ENCODE measurements at places on chromosomes 12 and 14. TPM values are rescaled to one million over a fixed set of nuclear protein-coding genes. Genes with fewer than 3 reads are reported as not detected.

DNA sequence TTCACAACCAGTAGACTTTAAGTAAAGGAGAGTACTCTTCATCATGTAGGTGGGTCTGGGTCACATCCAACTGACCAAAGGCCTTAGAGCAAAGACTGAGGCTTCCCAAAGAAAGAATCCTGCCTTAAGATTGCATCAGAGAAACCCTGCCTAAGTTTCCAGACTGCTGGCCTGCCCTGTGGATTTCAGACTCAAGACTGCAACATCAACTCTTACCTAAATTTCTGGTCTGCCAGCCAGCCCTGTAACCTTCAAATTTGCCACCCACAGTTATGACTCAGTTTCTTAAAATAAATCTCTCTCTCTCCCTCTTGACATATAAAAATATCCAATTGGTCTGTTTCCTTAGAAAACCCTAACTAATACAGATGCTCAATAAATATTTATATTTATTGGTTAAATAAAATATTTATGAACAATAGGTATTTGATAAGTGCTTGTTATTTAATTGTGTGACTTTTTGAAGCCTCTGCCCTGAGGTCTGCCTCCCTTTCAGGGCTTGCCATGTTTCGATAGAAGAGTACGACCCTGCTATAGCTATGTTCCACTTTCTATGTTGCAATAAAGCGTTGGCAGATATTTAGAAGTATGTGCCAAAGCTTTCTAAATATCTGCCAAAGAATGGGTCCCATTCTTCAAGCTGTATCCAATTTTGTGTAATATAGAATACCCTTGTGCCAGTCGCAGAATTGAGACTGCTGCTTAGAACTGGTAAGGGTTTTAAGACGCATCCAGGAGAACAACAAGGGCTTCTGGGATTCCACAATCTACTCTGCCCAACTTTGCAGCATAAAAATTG, 65.7 kb downstream of the TMEM30B start:
- H3K4me1 ChIP-seq, result no peaks in the 10 kb centered on the region
- no peak overlapping the region for H3K4me3 ChIP-seq
- no peaks in the 10 kb centered on the region for H3K36me3 ChIP-seq
- H3K27ac ChIP-seq, result no peak overlapping the region

DNA sequence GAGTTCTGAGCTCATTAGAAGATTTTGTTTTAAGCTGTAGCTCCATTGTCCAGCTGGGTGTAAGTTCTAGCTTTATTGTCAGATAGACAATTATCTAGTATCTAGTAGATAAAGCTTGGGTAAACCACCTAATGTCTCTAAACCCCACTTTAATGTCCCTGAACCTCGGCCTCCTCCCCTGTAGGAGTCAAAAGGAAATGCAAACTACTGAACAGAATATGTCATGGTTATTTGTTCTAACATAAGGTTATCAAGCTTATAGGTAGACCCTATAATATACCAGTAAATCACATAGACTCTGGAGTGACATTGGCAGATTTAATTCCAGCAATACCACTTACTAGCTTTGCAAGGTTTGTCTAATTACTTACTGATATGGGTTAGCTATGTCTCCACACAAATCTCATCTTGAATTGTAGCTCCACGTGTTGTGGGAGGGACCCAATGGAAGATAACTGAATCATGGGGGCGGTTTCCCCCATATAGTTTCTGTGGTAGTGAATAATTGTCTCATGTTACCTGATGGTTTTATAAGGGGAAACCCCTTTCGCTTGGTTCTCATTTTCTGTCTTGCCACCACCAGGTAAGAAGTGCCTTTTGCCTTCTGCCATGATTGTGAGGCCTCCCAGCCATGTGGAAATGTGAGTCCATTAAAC, 29.4 kb downstream of the BCAT1 start:
- no peak overlapping the region for H3K4me3 ChIP-seq
- H3K27ac ChIP-seq, result no peak overlapping the region
- H3K27me3 ChIP-seq, result no peaks in the 10 kb centered on the region
- H3K4me1 ChIP-seq, result no peaks in the 10 kb centered on the region
- no peak for DNase-seq
- no peaks in the 10 kb centered on the region for H3K36me3 ChIP-seq

- H3K27ac ChIP-seq, result no peak overlapping the region
- H3K36me3 ChIP-seq, result no peaks in the 10 kb centered on the region
- no peaks in the 10 kb centered on the region for H3K4me1 ChIP-seq
- no peak overlapping the region for H3K4me3 ChIP-seq
Observed at GRCh38 chr14:51328064-51328771, 88.2 kb downstream of the TMX1 start.

- H3K27ac ChIP-seq, result no peak overlapping the region
- no peaks in the 10 kb centered on the region for H3K27me3 ChIP-seq
- H3K36me3 ChIP-seq, result no peaks in the 10 kb centered on the region
- H3K4me3 ChIP-seq, result no peak overlapping the region
- no peak for DNase-seq
Observed at GRCh38 chr14:36996133-36996856, 176.1 kb downstream of the SLC25A21 start.

GRCh38 chr14:56153267-56153666, 35.1 kb downstream of the PELI2 start:
- H3K27ac ChIP-seq, result no peak overlapping the region
- H3K27me3 ChIP-seq, result no peaks in the 10 kb centered on the region
- H3K36me3 ChIP-seq, result no peaks in the 10 kb centered on the region
- no peak for DNase-seq

GRCh38 chr12:124030008-124030407, 57.0 kb downstream of the ZNF664 start:
- H3K4me1 ChIP-seq, result no peaks in the 10 kb centered on the region
- no peaks in the 10 kb centered on the region for H3K36me3 ChIP-seq
- H3K27ac ChIP-seq, result no peak overlapping the region
- DNase-seq, result no peak
- H3K27me3 ChIP-seq, result no peaks in the 10 kb centered on the region

DNA sequence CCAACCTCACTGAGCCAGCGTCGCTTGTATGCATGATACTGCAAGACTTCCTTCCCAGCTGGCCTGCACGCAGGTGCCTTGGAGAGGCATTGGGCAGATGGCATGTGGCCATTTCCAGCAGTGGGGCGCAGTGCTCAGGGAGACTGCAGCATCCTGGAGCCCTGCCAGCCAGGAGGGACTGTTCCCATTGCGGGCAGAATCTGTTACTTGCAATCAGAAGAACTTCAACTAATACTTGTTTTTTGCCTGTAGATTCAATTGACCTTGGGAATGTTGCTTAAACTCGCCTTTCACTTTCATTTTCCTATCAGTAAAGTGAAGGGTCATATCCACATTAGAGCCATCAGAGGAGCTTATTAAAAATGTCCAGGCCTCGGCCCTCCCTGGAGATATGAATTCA, 29.8 kb downstream of the ANKRD9 start:
- no peaks in the 10 kb centered on the region for H3K36me3 ChIP-seq
- DNase-seq, result peak; percentile 72
- H3K27me3 ChIP-seq, result no peaks in the 10 kb centered on the region

- H3K4me1 ChIP-seq, result no peaks in the 10 kb centered on the region
- no peak overlapping the region for H3K4me3 ChIP-seq
- H3K27ac ChIP-seq, result peak overlapping the region; percentile 20
- no peak for DNase-seq
- no peaks in the 10 kb centered on the region for H3K27me3 ChIP-seq
- H3K36me3 ChIP-seq, result no peaks in the 10 kb centered on the region
Observed at GRCh38 chr12:14239935-14240872, 125.3 kb upstream of the ATF7IP start.

Gene CPNE6
- not detected for total RNA-seq

Gene PTCSC3
- not detected for total RNA-seq

Gene KRT71
- not detected for total RNA-seq
